ENCODE measurements at places on chromosomes 2 and 18.

DNA sequence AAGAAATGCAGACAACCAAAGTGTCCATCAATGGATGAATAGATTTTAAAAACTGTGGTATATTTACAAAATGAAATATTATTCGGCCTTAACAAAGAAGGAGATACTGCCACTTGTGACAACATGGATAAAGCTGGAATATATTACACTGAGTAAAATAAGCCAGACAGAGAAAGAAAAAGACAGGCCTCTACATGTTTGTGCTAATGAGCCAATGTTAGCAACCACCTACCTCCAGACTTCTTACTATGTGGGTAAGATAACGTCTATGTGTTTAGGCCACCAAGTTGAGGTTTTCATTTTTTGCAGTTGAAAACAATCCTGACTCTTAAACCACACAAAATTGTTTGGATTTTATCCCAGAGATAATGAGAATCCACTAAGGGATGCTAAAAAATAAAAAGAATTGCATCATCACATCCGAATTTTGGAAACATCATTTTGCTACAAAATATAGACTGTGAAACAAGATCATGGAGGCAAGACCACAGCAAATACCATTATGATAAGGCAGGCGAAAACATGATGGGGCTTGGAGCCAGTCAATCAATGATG, 47.0 kb downstream of the EVA1A start:
- no peak for DNase-seq

- DNase-seq, result no peak
Observed at GRCh38 chr2:20917719-20918572, 95.0 kb upstream of the LDAH start.

DNA sequence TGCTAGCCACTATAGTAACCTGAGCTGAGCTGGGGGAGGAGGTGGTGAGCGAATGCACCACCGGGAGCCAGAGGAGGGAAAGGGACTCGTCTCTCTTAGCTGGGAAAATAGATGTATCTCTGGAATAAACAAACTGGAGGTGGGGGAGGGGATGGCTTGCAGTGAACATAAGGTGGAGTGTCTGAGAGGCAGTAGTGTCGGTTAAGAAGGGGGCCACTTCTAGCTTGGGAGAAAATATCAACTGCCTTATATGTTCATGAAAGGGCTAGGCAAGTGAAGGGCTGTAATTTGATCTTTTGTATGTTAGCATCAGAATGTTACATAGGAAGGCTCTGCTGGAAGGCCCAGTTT, 2.2 kb downstream of the SETBP1 start:
- no peak for DNase-seq

DNA sequence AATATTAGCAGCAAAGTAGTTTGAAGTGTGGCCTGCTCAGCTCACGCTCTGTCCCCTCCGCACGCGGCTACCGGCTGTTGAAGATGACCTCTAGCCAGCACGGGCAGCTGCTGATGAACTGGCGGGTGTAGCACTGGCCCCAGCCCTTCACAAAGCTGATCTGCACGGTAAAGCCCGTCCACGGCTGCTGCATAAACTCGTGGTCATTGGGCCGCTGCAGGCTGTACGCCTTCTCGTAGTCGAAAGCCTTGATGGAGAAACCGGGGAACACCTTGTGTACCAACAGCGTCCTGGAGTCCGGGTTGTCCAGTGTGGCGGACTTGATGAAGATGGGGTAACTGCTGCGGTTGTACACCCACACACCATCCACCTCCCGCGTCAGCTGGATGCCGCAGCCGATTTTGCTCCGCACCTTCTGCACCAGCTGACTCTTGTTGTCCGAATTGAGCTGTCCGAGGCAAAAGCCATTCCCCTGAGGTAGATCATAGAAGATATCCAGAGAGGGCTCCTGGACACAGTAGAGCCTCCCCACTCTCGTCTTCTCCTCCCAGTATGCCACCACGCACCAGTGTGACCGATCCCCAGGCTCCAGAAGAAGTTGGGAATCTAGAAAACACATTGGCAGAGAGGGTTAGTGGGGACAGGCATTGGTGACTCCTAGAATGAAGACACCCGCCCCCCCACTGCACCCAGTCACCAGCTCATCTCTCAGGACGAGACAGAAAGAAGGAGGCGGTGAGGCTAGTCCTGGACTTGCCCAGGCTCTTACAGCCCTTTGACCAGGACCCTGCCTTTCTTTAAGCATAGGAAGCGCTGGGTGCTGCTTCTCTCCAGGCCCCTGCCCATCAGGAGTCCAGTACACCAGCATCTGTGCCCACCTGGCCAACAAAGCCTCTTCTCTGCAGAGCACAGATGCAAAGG, 29.2 kb downstream of the SMAD7 start:
- no peak for DNase-seq

Measured in esophagus squamous epithelium (tissue), 5 donors.